ENCODE measurements at places on chromosomes 2 and 18.

DNA sequence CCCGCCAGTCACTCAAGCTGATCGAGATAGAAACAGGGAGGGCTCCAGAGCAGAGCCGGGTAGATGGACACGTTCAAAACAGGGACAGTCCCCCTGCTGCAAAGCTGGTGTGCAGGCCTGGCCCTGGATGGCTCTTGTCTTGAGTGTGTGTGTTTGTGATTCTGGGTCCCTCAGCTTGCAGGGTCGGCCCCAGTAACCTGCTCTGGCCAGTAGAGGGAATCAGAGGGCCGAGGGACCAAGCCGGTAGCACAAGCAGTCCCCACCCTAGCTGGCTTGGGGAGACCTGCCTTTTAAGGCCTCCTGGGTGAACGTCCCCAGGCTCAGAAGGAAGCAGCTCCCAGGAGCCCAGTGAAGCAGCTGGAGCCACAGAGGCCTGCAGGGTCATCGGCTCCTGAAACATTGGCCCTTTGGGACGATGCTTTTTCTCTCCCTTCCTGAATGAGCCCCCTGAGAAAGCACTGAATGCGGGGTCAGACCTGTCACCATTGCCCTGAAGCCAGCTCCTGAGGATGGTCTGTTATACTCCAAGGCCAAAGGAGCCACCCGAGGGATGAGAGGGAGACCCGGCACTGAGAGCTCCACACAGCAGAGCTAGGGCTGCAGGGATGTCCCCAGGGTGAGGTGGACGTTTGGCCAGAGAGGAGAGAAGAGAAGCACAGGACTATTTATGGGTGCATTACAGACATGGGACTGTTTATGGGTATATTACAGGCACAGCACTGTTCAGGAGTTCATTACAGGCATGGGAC is 15.4 kb upstream of the MLPH start:
- DNase-seq: peak; percentile 85

- no peak for DNase-seq
Observed at GRCh38 chr2:234671231-234671630, 174.3 kb upstream of the ARL4C start.

- no peak for DNase-seq
Observed at GRCh38 chr2:232787806-232788205, 11.4 kb upstream of the KCNJ13 start.

DNA sequence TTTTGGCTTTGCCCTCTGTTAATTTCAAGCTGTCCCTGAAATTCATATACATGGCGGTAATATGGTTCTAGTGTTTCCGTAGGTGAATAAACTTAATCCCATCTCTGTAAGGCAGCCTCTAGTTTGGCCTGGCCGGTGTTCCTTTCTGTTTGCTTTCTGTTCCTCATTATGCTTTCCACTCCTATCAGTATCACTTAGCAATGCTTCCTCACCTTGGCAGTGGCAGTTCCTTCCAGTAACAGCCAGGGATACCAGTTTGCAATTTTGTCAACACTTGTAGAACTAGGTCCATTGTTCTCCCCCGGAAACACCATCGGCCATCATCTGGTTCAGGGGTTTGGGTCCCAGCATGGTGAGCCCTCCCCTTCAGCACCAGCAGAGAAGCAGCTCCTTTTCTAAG is 18.2 kb upstream of the TNP1 start:
- no peak for DNase-seq

- no peak for DNase-seq
Observed at GRCh38 chr18:58562999-58563667, 65.8 kb downstream of the ALPK2 start.

DNA sequence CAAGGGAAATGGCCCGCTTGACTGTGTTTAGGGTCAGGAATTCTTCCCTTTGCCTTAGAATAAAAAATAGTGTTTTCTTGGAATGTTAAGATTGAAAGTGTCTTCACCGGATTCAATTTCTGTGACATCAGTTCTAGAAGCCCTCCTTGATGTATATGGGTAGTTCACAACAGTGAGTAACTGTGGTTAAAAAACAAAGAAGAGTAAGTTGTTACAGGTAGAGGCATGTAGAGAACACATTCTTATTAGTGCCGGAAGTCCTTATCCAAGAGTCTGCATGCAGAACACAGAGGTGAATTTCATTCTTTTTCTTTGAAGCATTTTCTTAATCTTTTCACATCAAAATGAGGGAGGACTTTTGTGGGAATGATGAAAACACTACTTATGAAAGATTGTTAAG is 105.5 kb downstream of the FMNL2 start:
- DNase-seq: no peak

DNA sequence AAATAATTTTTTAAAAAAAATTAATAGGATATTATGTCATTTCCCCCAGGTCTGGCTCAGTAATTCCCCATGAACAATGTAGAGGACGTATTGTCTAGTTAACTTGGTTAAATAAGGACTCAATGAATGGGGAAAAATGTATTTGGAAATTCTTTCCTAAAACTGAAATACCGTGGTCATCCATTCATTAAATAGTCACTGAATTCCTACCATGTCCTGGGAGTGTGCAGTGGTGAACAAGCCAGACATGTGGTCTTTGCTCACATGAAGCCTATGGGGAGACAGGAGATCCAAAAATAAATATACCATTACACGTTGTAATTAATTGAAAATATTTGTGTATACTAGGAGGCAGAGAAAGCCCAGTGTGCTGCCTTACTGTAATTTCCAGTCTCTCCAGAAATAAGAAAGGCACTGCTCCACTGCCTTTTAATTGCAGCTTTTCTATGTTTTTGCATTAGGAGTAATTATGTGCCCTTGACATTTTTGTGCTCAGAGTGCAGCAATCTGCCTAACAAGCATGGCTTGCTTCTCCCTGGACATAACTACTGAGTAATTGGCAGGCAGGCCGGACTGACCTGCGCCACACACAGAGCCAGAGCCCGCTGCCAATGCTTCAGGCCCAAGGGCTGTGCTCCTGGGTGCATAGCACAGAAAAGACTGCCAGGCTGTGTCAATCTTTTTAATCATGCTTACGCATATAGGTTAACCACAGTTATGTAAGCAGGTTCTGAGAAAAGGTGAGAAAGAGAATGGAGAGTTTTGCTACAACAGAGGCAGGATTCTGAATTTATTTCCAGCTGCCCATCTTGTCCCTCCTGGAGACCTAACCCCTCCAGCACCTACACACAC is 22.2 kb upstream of the TTC39C start:
- no peak for DNase-seq

DNA sequence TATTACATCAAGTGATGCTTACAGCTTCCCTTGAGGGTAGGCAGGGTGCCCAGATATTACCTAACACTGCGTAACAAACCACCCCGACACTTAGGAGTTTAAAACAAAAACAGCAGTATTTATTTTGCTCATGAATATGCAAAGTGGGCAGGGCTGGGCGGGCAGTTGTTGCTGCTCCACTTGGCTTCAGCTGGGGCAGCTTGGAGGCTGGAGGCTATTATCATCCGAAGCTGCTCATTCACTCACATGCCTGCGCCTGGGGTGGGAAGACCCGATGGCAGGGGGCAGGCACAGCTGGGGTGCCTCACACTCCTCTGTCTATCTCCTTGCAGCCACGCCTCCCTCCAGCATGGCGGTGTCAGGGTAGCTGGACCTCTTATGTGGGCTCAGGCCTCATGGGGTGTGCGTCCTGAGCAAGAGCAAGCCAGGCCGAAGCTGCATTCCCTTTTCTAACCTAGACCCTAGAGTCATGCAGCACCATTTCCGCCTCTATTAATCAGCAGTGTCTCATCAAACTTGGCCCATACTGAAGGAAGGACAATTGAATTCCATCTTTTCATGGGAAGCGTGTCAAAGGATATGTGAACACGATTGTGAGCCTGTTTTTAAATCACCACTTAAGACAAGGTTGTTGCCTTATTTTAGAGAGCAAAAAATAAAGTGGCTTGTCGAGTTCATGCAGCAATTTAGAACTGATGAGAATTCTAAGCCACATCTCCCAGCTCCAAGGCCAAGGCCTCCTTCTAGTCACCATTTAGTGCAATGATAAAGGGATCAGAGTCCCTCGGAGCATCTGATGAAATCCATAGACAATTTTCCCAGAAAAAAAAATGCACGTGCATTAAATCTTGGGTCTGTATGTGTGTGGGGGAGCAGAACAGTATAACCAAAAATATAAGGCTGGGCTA is 54.9 kb downstream of the SDC1 start:
- peak; percentile 23 for DNase-seq

- DNase-seq: no peak
Observed at GRCh38 chr2:187934236-187934635, 357.4 kb upstream of the GULP1 start.

DNA sequence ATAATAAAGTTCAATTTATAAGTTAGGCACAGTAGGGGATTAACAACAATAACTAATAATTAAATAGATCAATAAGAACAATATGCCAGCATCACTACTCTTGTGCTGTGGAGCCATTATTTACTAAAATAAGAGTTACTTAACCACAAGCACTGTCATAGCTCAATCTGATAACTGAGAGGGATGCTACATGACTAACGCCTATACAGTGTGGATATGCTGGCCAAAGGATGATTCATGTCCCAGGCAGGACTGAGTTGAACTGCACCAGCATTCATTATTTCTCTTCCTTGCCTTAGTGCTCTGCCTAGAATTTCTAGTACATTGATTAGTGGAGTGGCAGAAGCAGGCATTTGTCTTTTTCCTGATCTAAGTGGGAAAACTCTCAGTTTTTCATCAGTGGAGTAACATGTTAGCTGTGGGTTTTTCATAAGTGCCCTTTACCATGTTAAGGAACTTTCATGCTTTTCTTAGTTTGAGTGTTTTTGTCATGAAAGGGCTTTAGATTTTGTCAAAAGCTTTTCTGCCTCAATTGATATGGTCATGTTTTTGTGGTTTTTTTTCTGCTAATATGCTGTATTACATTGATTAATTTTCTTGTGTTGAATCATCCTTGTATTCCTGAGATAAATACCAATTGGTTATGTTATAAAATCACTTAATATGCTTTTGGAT is 21.7 kb downstream of the KIAA1328 start:
- peak; percentile 96 for DNase-seq

Measured in GM23248 (cell line).